ENCODE measurements at places on chromosomes 6 and 20. TPM values are rescaled to one million over a fixed set of nuclear protein-coding genes. Genes with fewer than 3 reads are reported as not detected.

- DNase-seq: no peak
Observed at GRCh38 chr6:26358511-26358981, 6.5 kb upstream of the BTN3A2 start.

DNA sequence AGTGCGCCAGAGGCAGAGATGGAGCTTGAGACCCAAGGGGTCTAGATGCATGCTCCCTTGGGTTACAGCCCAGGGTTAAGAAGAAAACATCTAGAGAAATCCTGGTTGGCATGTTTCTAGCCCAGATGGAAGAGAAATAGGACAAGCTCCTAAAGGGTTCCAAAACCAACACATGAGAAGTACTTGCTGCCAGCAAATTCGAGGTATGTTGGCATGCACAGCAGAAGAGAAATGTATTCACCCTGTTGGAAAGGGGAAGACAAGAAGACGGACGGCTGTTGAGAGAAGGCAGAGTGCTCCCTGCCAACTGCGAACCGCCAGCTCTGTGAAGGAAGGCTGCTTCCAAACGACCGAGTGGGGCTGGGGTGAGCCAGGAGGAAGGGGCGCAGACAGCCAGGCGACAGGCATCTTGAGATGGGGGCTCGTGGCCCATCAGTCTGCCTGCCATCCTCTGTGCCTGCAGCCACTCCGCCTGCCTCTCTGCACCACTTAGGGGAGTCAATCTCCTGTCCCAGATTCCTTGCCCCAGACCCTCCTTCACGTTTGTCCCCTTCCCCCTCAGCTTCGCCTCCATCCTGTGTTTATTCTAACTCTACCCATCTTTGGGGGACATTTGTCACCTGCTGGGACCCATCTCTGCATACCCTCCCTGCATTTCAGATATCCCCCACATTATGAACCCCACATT, 249.2 kb downstream of the CDC5L start:
- no peak for DNase-seq

- no peak for DNase-seq
Observed at GRCh38 chr6:127102299-127102698, 16.2 kb upstream of the RSPO3 start.

DNA sequence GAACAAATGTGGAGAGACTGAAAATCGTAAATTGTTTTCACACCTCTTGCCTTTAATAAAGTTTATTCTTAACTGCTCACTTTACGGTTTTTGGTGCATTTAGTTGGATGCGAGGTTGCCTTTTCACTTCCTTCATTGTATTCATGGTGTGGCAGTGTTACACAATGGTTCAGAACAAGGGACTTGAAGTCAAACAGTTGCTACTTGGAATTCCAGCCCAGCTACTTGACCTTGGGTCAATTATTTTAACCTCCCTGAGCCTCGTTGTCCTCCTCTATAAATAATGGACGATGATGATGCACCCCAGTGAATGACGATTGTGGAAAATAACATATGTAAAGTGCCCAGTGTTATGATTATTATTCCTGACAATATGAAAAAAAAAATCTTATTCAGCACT, 72.3 kb downstream of the CARMIL1 start:
- DNase-seq: no peak

- DNase-seq: no peak
Observed at GRCh38 chr20:20448881-20449280, 81.0 kb downstream of the INSM1 start.

PABPC1L gene
- polyA plus RNA-seq: 62.8 TPM

LZTS3 gene
- 12.0 TPM for polyA plus RNA-seq

SMOC2 gene
- 33.1 TPM for polyA plus RNA-seq

DNA sequence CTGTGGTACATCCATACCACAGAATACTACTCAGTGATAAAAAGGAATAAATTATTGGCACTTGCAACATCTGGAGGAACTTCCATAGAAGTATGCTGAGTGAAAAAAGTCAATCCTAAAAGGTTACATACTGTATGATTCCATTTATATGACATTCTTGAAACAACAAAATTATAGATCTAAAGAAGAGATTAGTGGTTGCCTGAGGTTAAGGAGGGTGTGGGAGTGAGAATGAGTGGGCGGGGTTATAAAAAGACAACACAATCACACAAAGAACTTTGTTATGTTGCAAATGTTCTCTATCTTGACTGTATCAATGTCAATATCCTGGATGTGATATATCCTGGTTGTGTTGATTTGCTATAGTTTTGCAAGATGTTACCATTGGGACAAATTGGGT, 21.2 kb downstream of the SNRPB start:
- no peak for DNase-seq

MTFR2 gene
- 3.2 TPM for polyA plus RNA-seq

MRPS26 gene
- polyA plus RNA-seq: 61.6 TPM

GRCh38 chr6:119858901-119859300, 509.3 kb upstream of the MAN1A1 start:
- no peak for DNase-seq

MATN4 gene
- 0.55 TPM for polyA plus RNA-seq

DNA sequence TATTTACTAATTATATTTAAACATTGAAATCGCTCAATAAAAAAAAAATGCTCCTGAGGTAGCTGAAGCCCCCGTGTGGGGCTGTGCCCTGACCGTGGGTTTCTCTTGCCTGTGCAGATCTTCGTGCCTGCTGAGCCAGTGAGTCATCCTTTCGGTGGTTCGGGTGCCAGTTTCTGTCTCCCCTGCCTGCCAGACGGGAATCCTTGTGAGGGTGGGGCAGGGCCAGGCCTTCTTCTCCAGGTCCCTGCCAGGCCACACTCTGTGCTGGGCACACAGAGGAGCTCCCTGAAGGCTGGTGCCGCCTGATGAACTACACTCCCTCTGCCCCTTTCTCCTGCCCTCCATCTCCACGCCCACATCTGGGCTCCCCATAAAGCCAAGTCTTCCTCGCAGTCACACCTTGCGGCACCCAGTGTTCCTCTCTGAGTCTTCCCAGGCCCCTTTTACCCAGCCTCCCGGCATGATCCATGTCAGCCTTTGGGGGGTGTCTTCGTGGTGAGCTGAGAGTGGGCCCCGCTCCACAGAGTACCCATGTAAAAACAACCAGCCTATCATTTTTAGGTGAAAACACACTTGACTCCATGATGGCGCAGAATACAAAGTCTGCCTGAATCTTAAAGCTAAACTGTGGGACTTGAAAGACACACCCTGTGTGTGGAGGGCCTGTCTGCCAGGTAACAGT, 19.3 kb downstream of the FGD2 start:
- DNase-seq: no peak

GRCh38 chr6:21741221-21742109, 147.9 kb downstream of the SOX4 start:
- DNase-seq: no peak

- DNase-seq: no peak
Observed at GRCh38 chr6:16884526-16884925, 123.3 kb upstream of the ATXN1 start.

SCRT2 gene
- 0.05 TPM for polyA plus RNA-seq

GRCh38 chr6:42279966-42280629, 62.4 kb upstream of the MRPS10 start:
- DNase-seq: no peak

DNA sequence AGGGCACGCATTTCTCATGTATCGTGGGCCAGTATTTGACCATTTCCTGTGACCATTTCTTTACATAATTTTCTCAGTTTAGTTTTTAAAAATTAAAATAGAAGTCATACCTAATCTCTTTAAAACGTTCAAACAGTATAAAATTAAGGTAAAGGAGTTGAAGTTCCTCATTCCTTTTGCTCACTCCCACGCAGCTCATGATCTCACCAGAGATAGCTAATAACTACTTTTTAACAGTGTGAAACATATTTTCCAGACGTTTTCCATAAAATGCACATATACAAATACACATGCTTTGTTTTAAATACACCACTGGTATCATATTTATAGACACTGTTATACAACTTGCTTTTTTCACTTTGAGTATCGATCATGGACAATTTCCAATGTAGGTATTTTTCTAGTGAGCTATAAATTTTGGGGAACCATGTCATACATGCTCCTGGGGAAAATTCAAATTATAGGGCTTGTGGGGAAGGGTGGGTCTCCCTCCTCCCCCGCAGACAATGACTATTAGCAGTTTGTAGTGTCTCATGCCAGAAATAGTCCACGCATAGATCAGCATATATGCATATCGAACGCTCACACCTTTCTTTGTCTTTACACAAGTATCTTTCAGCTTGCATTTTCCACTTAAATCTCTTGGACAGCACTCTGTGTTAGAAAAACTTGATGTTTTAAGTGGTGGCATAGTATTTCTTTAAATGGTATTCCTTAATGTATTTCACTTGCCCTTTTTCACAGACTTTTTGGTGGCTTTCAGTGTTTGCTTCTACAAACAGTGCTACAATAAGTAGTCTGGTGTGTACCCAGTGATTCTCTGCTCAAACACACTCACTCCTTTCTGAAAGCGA, 145.5 kb upstream of the ZNF217 start:
- DNase-seq: no peak

ROMO1 gene
- 89.0 TPM for polyA plus RNA-seq
